Stimulated activated CD4-positive, alpha-beta T cell treated with anti-CD3 and anti-CD28 coated beads, TNF-alpha, amount 100 ng/mL, for 48 hours (primary cell): ENCODE measurements at places on chromosomes 12 and 14.

- DNase-seq: no peak
Measured at GRCh38 chr14:103298620-103299019, 35.4 kb upstream of the EIF5 start.

DNA sequence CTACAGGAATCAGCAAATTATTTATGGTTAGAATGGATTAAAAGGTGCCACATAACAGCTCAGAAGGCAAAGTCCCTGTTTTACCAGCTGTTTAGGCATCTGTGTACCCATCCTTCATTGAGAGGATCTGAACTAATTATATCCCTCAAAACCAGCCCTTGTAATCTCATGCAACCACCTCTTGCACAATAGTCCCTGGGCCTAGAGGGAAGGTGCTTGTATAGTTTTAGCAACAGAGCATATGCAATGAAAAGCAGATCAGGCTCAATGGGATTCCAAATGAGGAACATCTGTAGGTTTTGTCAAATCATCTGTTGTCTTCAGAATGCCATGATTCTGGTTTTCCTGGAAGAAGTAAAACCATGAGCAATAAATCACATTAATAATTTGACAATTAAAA, 26.0 kb upstream of the GLIPR1L2 start:
- DNase-seq: no peak

DNA sequence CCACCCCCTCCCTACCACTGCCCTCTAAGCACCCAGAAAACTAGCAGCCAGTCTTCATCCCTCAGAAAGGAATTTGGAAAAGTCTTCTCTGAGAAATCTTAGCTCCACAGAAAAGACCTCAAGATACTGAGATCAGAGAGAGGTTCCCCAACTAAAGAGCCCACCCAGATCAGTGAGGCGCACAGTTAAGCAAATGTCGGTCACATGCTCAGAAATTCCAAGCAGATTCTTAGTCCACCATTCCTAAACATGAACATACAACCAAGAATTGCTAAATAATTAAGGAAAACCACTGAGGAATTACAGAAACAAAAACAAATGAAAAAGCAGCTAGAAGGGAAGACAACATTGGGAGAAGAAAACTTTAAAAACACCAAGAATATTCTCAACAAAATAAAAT, 32.3 kb downstream of the MED13L start:
- no peak for DNase-seq

DNA sequence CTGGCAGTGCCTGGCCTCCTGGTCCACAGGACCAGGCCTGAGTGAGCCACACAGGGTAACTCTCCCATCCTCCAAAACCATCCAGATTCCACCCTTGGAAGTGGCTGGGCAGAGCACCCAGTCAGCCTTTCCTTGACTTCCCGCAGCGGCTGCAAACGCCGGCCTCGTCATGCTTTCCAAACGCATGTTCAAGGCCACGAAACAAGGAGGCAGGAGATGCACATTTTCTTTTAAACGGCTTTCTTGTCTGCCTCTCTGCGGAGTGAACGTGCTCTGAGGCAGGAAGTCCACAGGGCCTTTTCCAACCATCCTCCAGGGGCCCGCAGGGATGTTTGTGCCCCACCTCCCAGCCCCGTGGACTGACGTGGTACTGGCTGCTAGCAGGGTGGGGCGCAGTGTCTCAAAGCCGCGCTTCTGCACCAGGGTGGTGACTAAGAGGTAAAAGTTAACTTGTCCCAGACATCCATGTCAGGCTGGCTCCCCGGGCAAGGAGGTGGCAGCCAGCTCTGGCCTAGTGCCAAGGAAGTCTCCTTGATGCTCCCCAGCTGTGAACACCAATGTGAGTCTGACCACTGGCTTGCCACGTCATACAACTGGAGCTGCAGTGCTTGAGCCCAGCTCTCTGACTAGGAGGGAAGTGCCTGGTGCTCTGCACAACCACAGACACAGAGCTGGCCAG, 45.0 kb downstream of the KCNA5 start:
- no peak for DNase-seq

DNA sequence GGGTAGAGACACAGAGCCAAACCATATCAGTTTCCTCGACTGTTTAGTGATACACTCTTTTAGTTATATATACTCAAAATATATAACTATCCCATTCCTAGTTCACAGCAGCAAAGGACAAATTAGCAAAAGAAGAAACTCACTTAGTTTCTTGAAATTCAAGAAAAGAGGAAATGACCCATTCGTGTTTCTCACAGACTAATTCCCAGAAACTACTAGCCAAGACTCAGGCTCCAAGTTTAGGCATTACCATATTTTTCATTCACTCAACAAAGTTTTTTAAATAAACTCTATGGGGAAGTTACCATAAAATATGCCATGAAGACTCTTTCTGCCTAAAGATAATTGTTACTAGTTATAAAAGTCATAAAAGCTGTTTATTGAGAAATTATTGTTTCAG, 152.3 kb upstream of the DAAM1 start:
- no peak for DNase-seq
